ENCODE measurements at places on chromosomes 11 and 22.

GRCh38 chr11:100892886-100893285 is 205.8 kb downstream of the ARHGAP42 start:
- no peak for DNase-seq

DNA sequence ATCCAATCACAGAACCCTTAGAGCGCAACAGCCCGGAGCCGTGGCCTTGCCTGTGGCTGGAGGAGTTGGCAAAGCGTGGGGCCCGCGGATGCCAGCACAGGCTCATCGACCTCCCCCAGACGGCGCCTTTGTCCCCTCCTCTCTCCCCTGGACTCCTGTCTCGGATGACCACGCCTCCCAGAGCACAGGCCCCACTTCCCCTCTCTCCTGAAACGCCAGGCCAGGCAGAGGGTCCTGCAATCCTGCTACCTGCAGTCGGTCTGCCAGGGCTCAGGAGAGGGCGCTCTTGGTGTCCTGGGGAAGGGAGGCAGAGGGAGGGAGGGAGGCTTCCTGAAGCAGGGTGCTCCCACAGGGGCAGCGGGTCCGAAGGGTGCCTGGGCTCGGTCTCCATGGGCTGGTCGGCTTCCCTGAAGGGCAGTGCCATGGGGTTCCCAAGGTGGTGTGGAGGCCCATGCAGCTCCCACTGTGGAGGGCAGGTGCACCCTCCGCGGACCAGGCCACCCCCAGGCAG is 16.6 kb upstream of the TTLL12 start:
- no peak for DNase-seq

DNA sequence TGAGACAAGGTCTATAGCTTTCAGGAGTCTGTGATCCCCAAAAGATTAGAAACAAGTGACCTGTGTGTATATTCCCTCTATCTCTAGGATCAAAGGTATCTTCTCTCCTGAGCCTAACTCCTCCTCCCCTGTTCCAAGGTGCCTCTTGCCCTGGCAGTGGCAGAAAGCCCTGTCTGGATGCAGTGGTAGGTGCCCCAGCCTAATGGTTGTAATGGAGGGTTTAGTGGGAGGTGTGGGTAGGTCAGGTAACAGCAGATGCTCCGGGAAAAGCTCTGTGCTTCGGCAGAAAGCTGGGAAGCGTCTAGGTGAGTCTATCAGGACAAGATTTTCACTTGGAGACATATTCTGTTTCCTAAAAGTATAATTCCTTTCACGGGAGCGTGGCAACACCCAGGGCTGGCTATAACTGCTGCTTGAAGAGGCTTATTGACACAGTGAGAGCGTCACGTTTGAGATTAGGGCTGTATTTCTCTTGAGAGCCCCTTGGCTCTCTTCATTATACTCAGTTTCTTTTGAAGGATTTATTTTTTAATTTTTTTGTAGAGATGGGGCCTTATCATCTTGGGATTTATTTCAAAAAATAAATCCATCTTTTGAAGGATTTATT is 49.5 kb downstream of the PRR5L start:
- no peak for DNase-seq

DNA sequence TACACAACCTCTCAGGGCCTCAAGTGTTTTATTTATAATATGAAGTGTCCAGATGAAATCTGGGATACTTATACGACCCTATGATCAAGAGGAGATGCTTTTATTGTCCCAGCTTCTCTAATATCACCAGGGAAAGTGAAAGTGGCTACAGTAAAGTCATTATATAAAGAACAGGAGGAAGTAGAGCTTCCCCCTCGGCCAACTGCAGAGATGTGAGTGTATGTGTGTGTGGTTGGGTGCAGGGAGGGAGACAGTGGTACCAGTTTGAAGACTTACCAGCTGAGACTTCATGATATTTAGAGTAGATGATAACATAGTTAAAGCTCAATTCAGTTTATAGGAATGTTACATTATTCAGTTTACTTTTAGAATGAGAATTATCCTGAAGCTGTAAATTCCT is 373.6 kb upstream of the DDI1 start:
- no peak for DNase-seq

GRCh38 chr11:11071486-11071885 is 213.6 kb upstream of the ZBED5 start:
- no peak for DNase-seq

GRCh38 chr22:39489094-39490068 is 12.7 kb upstream of the MIEF1 start:
- DNase-seq, result no peak

DNA sequence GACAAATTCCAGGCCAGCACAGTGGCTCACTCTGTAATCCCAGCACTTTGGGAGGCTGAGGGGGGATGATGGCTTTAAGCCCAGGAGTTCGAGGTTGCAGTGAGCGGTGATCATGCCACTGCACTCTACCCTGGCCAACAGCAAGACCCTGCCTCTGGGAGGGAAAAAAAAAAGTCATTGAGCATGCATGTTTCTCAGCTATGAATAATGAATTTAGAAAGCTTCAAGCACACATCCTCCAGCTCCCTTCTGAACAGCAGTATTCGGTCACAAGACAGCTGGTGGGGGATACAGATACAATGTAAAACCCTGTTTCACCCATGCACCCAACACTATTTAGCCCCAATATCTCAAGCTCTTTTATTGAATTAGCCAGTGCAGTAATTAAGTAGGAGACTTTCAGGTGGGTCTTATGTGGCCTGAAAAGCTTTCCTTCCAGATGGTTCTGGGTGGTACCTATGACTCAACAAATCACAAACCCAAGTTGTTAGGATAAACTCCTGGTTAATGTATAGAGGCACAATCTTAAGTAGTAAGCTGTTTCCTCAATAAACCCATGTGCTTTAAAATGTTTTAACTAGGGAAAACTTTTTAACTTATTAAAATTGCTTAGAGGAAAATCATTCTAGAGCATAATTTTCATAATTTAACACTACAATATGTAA is 13.4 kb downstream of the PRDM10 start:
- DNase-seq, result no peak

- no peak for DNase-seq
These were observed 27.8 kb downstream of the CYTH4 start for GRCh38 chr22:37310075-37310606.
